ENCODE measurements at places on chromosomes 4 and X.

DNA sequence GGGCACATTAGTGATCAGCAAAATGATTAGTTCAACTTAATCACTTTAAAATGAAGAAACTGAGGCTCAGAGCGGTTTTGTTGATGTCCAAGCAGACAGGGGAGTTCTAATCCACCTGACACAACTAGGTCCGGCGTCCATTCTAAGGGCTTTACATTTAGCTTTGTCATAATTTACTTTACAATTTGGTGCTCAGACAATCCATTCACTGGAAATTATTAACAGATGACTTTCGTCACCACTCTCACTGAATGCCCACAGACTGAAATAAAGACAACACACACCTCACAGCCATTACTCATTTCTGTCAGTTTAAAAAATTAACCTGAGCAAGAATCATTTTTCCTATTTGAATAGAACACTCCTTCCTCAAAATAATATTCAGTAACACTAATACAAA, 10.8 kb downstream of the NR3C2 start:
- no peak for DNase-seq

- no peak for DNase-seq
These were observed 42.4 kb downstream of the CNGA2 start for GRCh38 chrX:151776936-151777335.

GRCh38 chr4:76723924-76724323, 174.0 kb downstream of the SOWAHB start:
- no peak for DNase-seq

DNA sequence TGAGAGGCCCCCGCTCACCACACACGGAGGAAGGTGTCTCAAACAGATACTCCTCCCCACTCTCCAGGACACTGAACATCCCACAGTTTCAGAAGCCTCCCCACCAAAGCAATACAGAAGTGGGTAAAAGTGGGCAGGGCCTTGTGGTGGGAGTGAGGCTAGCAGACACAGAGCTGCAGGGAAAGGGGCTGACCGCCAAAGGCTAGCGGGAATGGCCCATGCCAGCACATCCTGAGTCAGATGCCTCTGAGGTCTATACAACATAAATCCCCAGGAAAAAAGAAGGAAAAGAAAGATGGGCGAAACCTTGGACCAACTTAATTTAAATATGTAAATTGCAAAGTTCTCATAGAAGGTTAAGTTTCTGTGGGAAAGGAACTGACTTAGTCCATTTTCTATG, 21.9 kb upstream of the ARHGAP10 start:
- DNase-seq: no peak

DNA sequence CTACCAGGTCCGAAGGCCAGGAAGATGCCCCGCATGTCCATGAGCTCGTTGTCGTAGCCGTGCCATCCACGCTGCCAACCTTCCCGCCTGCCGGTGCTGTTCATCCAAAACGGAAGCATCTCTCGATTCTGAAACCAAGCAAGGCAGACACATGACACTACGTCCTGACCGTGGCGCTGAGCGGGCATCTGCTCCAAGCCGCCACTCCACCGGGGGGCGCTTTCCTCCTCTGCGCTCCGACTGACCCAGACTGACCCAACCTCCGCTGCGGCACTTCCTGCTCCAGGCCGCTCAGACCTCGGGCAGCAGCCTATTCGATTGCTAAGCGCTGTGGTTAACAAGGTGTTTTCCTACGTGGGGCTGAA, 120.5 kb downstream of the ENPP6 start:
- peak; percentile 25 for DNase-seq

DNA sequence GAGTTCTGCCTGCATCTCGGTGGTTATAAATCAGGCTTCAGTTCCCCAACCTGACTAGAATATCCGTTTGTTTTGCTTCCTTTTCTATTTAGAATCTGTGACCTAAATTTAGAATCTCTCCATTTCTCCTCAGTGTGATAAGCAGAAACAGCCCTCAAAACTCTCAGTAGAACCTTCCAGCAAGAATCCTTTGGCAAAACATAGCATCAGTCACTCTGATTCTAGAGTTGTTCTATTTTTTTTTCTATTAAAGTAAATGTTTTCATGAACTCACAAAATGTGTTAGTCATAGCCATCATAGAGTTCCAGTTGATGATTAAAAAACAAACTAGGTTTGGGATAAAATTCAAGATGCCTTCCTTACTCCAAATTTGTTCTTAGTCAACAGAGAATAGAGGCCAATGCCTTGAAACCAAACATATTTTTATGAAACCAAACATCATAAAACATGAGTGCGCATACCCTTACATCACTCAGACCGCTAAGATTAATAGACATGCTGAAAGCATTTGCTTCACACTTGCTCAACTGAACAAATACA, 13.2 kb upstream of the C1QTNF7 start:
- no peak for DNase-seq

DNA sequence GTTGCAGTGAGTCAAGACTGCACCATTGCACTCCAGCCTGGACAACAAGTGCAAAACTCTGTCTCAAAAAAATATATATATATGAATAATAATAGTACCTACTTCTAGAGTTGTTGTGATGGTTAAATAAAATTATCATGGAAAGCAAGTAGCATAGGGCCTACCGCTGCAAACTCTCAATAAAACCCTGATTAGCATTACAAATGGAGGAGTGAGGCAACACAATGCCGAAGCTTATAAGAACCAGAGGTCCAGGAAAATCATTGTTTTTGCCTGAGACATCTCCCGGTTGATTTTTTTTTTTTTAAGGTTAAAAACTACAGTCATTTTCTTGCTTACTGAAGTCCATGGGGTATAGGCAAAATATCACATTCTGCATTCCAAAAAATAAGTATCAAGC, 185.0 kb upstream of the GALNT7 start:
- DNase-seq: no peak

DNA sequence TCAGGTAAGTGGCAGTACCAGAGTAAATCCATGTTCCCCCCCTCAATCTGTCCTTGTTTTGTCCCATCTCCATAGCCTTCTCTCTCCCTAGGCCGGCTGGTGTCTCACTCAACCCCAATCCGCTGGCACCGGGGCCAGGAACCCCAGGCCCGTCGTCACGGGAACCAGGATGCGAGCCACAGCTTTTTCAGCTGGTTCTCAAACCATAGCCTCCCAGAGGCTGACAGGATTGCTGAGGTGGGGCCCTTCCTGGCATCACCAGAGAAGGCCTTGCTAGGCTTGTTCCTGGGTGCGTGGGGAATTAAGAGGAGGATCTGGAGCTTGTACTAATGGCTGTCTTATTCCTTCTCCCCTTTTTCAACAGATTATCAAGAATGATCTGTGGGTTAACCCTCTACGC, 2.7 kb downstream of the TSPYL2 start:
- no peak for DNase-seq

DNA sequence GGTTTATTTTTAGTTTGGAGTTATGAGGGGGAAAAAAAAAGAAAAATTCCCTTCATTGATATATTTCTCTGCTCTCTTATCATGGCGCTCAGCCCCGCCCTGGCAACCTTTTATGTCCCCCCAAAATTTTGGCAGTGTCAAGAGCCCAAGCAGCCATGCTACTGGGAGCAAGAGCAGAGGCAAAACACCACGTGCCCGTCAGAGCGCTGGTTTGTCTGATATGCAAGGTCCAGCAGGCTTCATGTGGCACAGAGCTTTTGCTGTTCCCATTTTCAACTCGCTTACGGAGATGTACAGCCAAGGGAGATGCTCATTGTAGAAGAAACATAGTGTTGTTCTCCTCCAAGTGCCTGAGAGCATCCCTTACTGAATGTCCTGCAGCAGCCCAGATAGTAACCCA, 27.3 kb downstream of the SLITRK2 start:
- no peak for DNase-seq

DNA sequence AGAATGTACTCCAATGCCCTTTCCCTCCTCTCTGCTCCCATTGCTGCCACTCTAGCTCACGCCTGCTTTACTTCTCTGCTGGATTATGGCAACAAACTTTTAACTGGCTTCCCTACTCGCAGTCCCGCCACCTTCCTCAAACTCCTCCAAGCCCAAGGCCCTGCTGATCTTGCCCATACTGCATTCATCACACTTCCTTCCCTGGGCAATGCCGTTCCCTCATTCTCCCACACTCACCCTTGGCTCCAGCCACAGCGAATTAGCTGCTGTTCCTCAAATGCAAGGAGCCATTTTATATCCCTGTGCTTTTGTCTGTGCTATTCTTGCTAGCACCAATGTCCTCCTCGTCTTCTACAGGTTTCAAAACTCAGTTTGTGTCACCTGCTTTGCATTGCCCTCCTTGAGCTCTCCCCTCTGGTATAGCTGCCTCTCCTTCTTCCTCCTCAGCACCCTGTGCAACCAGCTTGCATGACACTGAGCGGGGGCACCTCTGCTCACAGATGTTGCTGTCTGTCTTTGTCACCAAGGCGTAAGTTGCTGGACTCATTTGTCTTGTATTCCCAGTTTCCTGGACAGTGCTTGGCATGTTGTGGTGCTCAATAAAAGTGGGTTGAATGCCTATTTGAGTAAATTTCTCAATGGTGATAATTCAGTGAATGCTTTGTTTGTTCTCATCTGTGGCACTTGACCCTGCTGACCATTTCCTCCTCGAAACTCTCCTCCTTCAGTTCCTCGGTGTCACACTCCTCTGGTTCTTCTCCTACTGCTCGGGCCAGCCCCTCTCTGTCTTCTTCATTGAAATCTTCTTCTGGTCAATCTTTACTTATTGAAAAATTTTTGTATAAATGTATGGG, 22.4 kb upstream of the MGST2 start:
- no peak for DNase-seq

GRCh38 chr4:122633211-122633610, 12.3 kb upstream of the IL21 start:
- DNase-seq: no peak

DNA sequence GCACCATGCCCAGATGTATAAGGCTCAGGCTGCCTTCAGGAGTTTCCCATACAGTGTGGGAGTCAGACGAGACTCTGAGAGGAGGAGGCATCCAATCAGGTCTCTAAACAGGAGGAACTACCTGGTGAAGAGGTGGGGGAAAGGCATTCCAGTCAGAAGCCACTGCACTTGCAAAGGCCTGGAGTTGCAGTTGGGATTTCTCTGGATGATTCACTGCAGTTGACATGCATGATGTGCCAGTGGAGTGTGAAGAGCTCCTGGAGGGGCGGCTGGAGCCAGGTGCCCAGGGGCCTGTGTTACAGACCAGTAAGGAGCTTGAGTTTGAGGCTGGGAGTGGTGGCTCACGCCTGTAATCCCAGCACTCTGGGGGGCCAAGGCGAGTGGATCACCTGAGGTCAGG, 339.1 kb downstream of the ARHGAP10 start:
- DNase-seq: no peak

GRCh38 chr4:97646997-97647396, 496.3 kb downstream of the STPG2 start:
- no peak for DNase-seq

DNA sequence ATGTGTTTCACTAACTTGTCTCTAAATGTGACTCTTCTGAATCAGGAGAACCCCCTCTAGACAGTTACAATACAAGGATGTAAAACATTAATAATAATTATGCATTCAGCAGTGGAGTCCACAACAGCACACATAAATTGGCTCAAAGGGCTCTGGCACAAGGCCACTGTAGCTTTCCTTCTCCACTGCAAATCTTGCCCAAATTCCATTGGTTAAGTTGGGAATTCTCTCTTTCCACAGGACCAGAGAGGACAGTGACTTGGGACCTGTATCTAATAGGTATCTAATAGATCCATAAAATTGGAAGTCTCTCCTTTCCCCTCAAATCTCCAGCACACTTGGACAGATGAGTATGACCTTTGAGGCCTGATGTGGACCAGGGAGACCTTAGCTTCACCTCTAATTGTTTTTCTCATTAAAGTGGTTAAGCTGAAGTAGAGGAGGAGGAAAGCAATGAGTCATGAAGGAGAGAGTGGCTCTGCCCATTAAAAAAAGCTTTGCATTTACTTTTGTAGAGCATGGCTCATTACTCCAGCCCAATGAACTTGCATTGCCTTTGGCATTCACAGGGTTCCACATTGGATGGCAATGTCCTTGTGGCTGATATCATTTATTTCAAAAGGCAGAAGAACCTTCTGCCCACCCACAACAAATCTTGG, 72.3 kb upstream of the SH3RF1 start:
- DNase-seq: no peak

GRCh38 chr4:145520172-145520571, 38.5 kb downstream of the SMAD1 start:
- no peak for DNase-seq
